NCI-H446 treated with DMSO at 0.1 percent for 48 hours (cell line): ENCODE measurements at places on chromosomes 5 and 9.

DNA sequence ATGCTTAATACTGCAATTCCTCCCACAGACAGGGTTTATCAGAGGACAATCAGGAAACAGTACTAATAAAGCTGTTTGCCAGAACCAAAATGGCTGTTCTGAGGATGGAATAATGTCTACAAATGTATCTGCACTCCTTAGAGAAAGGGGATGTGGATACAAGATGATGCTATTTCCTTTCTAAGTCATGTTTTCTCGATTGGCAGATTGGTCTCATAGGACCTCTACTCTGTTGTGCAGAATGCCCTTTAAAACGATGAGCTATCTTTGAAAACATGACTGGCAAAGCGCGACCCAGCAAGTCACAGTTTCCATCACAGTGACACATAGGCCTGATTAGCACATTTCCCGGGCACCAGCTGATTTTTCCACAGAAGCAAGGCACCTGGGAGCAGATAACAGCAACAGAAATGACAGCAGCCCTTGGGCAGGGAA, 54.0 kb downstream of the AOPEP start:
- DNase-seq = no peak

DNA sequence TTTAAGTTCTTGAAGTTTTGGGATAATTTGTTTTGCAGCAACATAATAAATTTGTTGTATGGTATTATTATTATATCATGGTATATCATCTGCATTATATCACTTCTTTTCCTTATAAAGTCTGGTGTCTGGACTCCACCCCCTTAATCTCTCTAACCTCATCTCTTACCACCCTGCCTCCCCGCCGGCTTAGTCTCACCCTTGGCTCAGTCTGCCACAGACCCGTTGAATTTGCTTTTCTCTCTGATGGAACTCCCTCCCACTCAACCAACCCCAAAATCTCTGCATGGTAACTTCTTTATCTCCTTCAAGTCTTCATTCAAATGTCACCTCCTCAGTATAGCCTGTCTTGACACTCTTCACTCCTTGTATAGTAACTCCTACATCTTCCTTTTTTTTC, 29.6 kb upstream of the MATR3 start:
- DNase-seq = no peak

GRCh38 chr5:29218138-29218537, 1975.3 kb upstream of the CDH6 start:
- DNase-seq = no peak

- no peak for DNase-seq
Observed at GRCh38 chr5:139393497-139394122, 1.3 kb downstream of the PROB1 start.

GRCh38 chr9:116901260-116901659, 214.2 kb downstream of the TRIM32 start:
- no peak for DNase-seq
